HuH-7 (cell line): ENCODE measurements at places on chromosomes 13 and 19.

DNA sequence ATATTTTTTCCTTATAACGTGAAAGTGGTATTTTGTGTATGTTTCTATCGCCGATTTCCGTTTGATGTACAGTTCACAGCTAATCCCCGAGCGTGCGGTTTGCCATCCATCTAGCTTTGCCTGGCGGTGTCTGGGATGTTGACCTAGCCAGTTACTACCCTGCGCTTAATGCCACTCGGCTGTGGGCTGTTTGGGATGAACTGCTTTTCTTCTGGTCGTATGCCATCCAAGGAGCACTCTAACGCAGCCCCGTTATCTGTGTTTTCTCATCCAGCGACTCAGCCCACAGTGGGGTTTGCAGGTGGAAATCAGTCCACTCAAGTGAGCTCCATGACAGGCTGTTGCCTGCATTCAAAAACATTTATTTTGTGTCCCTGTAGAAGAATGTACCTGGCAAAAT lies 512.3 kb downstream of the MYO16 start:
- no peak for DNase-seq

- DNase-seq: no peak
Observed at GRCh38 chr13:65497265-65497664, 1732.9 kb downstream of the PCDH9 start.

DNA sequence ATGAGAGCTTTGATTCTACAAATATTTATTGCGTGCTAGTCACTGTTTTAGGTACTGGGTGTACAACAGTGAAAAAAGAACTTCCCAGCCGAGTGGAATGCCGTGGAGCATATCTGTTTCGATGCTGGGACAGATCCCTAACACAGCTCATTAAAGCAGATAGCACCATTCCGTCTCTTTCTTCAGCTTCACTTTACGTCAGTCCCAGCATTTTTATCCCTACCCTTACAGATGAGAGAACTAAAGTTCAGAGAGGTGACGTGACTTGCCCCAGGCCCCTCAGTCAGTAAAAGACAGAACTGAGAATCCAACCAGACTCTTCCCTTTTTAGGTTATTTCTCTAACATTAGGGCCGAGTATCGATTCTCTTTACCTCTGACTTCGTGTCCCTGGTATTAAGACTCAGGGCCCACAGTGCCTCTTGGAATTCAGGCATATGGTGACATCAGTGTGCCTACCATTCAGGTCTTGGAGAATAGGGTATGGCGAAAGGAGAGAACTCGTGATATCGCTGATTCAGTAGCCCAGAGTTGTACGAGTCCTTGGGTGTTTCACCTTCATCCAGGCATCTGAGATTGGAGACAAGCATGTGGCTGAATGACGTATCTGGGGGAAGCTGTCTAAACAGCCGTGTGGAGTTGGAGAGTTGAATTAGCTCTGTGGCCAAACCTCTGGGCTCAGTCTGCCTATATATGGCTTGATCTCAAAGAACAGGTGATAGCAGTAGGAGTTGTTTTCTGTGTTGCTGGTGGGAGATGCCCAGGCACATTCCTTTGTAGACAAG lies 27.1 kb downstream of the ACTN4 start:
- no peak for DNase-seq

GRCh38 chr19:15926484-15926883 lies 7.8 kb downstream of the CYP4F11 start:
- no peak for DNase-seq

- no peak for DNase-seq
Observed at GRCh38 chr13:20336761-20337160, 104.6 kb upstream of the GJB6 start.

DNA sequence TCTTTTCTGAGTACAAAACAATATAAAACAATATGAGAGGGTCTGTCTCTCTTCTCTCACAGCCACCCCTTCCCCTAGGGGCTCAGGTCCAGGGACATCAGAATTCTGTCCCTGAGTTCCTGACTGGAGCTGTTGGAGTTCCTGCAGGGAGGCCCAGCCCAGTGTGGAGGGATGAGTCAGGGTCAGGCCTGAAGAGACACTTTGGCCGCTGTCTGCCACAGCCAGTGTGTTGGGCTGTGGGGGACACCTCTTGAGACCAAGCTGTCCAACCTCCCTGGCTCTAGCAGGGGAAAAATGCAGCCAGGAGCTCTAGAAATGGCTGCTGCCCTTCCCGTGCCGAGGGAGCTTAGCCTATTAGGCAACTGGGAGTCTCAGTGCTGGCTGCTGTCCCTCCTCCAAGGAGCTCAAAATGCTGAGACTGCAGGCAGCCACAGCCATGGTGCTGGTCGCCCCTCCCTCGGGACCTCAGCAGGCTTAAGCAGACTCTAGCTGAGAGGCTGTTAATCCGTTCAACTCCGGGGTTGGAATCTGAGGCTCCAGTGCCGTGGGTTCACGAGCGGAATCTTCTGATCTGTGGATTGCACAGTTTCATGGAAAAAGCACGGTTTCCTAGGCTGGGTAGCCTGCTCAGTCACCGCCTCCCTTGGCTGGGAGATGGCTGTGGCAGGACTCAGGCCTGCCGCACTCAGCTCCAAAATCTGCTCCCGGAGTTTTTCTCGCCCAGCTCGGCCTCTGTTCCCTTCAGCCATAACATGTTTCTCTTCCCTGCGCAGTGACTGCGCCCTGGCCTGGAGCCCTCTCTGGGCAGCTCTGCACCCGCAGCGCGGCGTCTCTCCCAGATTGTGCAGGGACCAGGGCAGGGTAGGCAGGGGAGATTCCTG lies 3.8 kb upstream of the ZNF626 start:
- DNase-seq: no peak

- DNase-seq: no peak
Observed at GRCh38 chr19:10643968-10644259, 10.2 kb upstream of the ILF3 start.

GRCh38 chr19:39518975-39519374 lies 4.0 kb downstream of the SELENOV start:
- no peak for DNase-seq

- DNase-seq: no peak
Observed at GRCh38 chr19:14629557-14629956, 45.1 kb downstream of the ADGRE3 start.

GRCh38 chr19:49149652-49150105 lies 5.5 kb downstream of the HRC start:
- DNase-seq: peak; percentile 63

DNA sequence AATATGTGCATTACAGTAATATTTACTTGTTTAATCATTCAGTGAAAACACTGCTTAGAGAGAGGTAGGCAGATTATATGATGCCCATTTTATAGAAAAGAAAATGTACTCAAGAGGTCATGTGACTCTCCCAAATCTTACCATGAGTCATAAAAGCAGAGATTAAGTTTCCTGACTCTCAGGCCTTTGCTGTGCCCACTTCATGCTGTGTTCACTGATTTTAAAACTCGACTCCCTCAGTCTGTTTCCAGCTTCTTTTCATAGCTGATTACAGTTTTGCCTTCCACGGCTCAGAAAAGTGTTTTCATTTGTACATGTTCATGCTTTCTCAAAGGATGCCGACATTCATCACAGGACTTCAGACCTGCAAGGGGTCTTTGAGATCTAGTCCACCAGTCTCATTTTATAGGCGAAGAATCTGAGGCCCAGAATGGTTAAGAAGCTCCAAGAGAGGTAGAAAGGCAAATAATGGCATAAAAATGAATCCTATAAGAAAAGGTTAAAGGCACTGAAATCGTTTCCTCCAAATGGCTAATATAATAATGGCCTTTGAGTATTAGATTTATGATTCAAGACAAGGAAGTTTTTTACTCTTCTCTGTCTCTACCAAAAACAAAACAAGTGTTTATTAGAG lies 9.0 kb upstream of the IPO5 start:
- DNase-seq: no peak

DNA sequence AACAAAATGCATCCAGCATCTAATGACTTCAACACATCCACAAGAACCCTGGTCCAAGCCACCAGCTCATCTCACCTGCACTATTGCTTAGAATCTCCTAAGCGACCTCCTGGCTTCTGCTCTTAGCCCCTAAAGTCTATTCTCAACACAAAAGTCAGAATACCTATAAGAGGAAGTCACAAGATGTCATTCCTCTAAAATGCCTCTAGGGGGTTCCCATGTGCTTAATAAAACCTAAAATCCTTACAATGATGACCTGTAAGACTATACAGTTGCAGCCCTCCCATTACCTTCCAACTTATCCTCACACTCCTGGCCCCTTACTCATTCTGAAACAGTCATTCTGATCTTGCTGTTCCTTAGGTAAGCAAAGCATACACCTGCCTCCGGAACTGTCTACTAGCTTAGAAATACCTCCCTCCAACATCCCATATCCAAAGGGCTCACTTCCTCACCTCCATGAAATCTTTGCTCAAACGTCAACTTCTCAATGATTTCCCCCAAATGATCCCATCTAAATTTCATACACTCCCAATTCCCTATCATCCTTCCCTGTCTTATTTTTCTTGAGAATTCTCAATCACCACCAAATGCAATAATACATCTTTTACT lies 10.0 kb downstream of the ATP7B start:
- DNase-seq: no peak

DNA sequence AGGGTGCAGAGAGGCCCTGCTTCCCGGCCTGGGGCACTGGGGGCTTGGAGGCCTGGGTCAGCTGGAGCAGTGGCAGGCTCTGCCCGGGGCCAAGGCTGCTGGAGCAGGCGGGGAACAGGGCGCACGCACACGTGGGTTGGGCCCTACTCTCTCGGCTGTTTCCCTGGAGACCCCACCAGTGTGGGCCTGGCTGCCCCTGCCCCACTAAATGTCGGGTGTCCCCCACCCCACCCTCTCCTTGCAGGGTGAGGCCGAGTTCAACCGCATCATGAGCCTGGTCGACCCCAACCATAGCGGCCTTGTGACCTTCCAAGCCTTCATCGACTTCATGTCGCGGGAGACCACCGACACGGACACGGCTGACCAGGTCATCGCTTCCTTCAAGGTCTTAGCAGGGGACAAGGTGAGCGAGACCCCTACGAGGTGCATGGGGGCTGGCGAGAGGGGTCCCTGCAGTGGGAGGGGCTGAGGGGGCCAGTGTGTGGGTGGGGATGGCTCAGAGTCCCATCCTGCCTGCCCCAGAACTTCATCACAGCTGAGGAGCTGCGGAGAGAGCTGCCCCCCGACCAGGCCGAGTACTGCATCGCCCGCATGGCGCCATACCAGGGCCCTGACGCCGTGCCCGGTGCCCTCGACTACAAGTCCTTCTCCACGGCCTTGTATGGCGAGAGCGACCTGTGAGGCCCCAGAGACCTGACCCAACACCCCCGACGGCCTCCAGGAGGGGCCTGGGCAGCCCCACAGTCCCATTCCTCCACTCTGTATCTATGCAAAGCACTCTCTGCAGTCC lies 15.3 kb downstream of the CAPN12 start:
- DNase-seq: no peak

DNA sequence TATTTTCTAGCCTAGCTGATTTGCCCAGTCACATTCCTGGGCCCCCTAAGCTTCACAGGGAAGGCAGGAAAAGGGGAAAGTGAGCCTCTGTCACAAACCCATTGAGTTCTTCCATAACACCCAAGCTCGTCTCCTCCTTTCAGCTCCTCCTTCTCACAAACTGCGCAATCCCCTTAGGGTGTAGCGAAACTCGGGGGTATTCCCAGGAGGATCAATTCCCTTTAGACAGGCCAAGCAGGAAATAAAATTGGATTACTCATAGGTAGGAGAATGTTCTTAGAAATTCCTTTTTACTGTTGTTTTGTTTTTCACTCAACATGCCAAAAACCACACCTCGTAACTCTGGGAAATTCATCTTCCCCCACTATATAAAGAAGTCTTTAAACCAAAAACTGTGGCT lies 139.3 kb downstream of the IRS2 start:
- no peak for DNase-seq

- no peak for DNase-seq
Observed at GRCh38 chr13:113457510-113457909, 4.2 kb upstream of the ADPRHL1 start.

DNA sequence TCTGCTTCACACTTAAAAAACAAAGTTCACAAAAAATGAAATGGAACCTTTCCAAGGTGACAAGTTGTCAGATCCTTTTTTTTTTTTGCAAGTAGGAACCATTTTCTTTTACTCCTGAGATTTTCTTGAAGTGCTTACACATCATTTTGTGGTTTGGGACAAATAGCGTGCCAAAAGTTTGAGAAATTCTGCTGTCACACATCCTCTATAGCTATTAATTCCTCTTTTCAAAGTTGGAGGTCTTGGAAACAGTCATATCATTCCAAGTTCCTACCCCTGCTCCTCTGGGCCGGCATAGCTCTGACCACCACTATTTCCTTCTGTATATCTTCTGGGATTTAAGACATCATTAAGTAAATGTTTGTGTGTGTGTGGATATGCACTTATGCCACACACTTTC lies 421.6 kb upstream of the SLC10A2 start:
- no peak for DNase-seq
